ENCODE measurements at places on chromosomes 5 and 9.

GRCh38 chr5:159668556-159668955 lies 247.7 kb upstream of the ADRA1B start:
- DNase-seq, result no peak

DNA sequence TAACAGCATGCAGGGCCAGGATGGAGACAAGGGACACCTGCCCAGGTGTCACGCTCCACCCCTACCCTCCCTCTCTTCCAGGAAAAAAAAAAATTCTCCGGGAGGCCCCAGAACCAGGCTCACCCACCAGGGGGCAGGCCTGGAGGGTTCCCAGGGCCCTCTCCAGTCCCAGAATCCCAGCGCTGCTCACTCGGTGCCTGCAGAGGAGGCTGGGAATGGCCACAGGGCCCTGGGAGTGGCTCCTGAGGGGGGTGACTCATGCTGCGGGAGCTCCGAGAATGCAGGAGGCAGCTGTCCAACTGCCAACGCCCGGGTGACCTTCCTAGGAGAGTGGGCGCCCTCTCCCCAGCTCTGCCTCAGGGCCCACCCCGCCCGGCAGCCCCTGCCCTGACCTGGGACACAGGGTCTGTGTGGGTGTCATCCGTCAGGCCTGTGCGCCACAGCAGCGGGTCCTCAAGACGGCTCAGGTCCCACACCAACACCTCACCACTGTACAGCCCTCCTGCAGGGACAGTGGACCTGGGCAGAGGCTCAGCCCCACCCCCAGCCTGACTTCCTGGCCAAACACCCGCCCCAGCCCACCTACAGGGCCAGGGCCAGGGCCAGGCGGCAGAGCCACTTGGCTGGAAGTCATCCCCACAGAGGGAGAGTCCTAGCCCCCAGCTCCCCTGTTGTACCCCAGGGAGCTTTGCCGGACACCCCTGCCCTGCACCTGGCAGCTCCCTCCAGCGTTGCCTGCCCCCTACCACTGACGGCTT lies 21.2 kb downstream of the DYNC2I2 start:
- peak; percentile 6 for DNase-seq

GRCh38 chr9:81628897-81629296 lies 60.5 kb downstream of the TLE1 start:
- DNase-seq, result no peak

- no peak for DNase-seq
Observed at GRCh38 chr9:13244181-13244580, 35.3 kb downstream of the MPDZ start.

DNA sequence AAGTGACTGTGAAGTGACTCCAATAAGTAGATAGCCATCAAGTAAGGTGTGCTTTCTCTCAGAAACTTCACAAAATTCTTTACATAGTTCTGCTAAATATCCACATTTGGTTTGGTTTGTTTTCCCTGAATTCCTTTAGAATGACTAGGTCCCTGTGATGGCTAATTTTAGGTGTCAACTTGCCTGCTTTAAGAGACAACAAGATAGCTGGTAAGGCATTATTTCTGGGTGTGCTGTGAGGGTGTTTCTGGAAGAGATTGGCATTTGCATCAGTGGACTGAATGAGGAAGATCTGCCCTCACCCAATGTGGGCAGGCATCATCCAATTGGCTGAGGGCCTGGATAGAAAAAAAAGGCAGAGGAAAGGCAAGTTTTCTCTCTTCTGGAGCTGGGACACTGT lies 8.3 kb upstream of the PTBP3 start:
- no peak for DNase-seq

GRCh38 chr9:98438666-98439065 lies 183.2 kb upstream of the TBC1D2 start:
- no peak for DNase-seq

DNA sequence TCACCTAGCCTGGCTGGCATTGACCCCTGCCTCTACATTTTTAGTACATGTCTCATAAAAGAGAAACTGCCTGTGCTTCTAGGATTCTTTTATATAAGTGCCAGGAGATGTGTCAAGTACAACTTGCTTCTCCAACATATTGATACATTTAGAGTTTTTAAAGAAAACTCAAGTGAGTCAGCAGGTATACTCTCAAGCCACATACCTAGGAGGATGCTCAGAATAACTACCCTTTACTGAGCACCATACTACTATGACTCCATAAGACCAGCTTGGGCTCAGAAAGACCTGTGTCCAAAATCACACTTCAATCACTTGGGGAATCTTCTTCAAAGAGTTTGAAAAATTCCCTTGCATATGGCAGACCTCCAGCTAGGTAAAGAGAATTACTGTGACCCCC lies 389.8 kb upstream of the SLC24A2 start:
- no peak for DNase-seq

DNA sequence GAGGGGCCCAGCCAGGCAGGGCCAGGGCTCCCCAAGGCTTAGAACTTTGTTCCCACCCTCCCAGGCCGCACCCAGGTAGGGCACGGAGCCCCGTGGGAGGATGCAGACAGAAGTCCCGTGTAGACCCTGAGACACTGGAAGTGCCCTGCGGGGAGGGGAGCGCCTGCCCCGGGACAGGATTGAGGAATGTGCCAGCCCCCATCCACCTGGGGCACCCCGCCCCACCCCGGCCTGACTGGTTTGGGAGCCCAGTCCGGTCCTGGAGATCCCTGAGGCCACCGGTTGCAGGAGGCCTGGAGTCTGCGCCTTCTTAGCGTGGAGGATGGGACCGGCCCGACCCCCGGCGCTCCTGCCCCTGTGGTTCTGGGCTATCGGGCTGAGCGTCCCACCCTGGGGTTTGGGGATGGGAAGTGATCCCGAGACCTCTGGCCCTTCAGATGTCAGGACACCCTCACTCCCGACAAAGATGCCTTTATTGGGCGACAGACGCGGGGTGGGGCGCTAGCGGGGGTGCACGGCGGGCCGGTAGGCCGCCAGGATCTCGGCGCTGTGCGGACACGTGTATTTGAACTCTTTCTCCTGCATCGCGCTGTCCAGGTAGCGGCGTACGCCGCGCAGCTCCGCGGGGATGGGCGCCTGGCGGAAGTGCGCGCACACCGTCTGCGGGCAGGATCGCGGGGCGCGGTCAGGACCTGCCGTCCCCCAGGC lies 2.0 kb downstream of the CLIC3 start:
- no peak for DNase-seq

- DNase-seq, result no peak
Observed at GRCh38 chr5:95441636-95442035, 50.5 kb downstream of the FAM81B start.

- DNase-seq, result no peak
Observed at GRCh38 chr5:176167800-176168199, 70.4 kb upstream of the SIMC1 start.

- DNase-seq, result no peak
Observed at GRCh38 chr5:31047621-31048020, 145.9 kb upstream of the CDH6 start.

GRCh38 chr5:113523168-113523567 lies 9.7 kb downstream of the YTHDC2 start:
- no peak for DNase-seq

- no peak for DNase-seq
Observed at GRCh38 chr9:122468735-122469134, 9.0 kb downstream of the OR1J1 start.

DNA sequence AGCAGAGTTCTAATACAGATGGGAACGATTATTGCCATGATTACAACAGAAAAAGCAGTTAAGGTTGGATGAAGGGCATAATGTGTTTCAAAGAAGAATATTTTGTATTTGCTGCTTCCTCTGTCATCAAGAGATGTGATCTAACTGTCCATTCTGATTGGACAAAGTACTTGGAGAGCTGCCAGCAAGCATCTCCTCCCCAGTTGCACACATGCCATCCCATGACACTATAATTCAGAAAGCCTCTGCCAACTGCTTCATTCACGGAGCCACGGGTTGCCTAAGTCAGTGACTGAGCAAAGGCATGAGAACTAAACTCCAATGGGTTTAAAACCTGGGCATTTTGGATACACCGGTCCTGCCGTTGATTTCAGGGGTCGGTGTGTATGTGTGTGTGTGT lies 253.8 kb downstream of the CRB2 start:
- no peak for DNase-seq

DNA sequence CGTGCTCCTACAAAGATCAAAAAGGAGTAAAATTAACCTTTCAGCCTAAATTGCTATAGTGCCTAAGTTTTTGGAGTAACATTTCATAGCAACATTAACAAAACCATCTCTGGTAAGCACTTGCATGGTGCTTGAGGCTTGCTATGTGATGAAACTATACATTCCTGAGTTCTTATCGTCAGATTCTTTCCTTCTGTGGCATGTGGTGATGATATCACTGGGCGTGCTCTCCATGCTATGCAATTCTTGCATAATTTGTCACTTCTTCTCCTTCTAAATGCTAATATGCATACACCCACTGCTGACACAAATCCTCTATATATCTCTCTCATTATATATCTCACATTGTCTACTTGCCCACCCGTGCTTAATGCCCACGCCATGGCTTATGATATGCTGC lies 2019.9 kb downstream of the MAT2B start:
- peak; percentile 64 for DNase-seq

GRCh38 chr5:177964471-177964870 lies 31.6 kb downstream of the PROP1 start:
- no peak for DNase-seq

- no peak for DNase-seq
Observed at GRCh38 chr5:123538670-123539459, 26.9 kb downstream of the CSNK1G3 start.

GRCh38 chr5:66417781-66418180 lies 178.4 kb upstream of the MAST4 start:
- DNase-seq, result no peak

GRCh38 chr9:98854266-98854665 lies 46.8 kb downstream of the GALNT12 start:
- DNase-seq, result no peak

DNA sequence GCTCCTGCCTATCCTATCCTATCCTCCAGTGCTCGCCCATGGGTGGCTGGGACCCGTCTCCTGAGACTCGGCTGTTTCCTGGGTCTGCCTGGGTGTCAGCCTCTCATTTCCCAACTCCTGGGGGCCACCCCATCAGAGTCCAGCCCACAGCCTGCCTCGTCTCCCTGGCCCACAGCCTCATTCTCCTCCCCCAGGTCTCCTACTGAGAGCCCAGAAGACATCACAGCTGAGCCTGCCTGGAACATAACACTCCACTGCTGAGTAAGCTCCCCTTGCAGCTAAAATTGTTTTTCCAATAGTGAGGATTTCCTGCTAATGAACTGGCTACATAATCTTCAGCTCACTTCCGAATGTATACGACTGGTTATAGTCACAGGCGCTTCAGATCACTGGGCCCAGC lies 95.3 kb downstream of the TTLL11 start:
- no peak for DNase-seq

GRCh38 chr5:113371721-113372196 lies 63.0 kb downstream of the TSSK1B start:
- no peak for DNase-seq

- DNase-seq, result peak; percentile 90
Observed at GRCh38 chr5:43007911-43008362, 32.2 kb downstream of the ANXA2R start.

DNA sequence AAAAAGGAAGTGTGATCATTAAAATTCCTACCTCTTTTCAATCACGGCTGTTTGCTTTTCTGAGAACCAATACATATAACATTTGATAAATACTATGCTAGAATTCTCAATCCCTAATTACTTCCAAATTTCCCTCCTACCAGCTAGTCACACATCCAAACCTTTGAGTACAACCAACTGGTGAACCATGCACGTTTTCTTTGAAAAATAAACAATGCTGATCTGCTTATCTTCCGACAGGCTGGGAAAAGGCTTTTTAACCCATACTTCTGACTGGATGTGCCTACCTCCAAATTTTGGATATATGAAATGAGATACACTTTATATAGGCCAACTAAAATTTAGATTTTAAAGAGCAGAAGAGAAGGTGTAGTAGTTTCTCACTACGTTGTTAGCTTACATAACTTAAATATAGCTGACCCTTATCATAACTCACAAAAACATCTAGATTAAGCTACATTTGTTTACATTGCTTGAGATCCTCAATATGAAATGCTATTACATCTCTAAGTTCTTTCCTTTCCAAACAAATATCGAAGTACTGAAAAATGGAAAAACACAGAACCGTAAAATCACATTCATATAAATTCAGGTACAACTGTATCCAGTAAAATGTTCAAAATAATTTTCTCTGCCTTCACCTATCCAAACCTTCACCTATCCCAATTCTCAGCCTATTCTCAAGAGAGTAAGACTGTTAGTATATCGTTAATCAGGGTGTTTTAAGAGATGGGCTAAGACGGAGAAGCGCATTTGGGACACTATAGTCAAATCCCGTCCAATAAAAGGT lies 2.1 kb downstream of the NR3C1 start:
- no peak for DNase-seq

DNA sequence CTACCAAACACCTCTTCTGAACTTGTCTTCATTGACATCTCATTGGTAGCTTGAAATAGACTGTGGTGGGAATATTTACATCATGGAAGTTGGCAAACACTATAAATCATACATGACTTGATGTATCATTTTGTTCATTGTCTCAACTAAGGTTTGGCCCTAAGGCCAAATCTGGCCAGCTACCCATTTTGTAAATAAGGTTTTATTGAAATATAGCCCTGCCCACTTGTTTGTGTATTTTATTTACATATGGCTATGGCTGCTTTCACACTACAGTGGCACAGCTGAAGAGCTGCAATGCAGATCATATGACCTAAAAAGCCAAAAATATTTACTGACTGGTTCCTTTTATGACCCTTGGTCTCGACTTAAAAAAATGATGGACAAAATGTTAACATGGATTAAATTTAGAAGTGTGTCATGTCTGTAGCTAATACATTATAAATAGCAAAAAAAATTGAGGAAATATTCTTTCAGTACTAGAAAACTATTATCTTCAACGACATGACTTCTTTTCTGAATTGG lies 22.1 kb downstream of the FAM240B start:
- no peak for DNase-seq

GRCh38 chr9:134172198-134173126 lies 8.1 kb upstream of the RNU6ATAC start:
- no peak for DNase-seq

DNA sequence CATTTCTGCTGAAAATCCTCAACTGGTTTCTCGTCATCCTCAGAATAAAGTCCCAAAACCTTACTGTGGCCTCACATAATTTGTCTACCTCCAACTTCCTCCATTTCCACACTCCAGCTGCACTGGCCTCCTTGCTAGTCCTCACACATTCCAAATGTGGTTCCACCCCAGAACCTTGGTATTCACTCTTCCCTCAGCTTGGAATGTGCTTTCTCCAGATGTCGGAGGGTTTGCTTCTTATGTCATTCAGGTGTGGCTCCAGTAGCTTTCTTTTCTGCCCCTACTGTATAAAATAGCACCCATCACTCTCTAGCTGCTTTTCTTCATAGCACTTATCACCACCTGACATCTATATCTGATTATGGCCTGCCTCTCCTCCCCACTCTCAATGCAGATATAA lies 102.5 kb upstream of the IFNK start:
- DNase-seq, result no peak
